GDM1 (cell line): ENCODE measurements at places on chromosomes 7 and 10.

GRCh38 chr10:19003341-19003740 lies 45.3 kb upstream of the MALRD1 start:
- DNase-seq = no peak

DNA sequence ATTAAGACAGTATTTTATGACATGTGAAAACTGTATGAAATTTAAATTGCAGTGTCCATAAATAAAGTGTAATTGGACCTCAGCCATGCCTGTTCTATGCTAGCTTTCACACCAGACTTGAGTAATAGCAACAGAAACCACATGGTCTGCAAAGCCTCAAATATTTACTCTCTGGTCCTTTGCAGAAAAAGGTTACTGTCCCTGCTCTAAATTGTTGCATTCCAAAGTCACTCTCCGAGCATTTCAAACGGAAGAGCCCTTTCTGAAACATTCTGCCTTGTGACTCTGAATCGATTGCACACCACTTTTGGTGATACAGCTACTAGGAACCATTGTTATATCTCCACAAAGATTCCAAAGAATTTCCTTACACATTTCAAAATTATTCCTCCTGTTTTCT lies 81.0 kb upstream of the STK17A start:
- DNase-seq = no peak

GRCh38 chr10:16392531-16393069 lies 44.2 kb upstream of the PTER start:
- DNase-seq = no peak

- DNase-seq = no peak
These were observed 164.7 kb downstream of the SEMA3D start for GRCh38 chr7:85022064-85022697.

GRCh38 chr7:128974241-128974934 lies 36.7 kb downstream of the IRF5 start:
- DNase-seq = no peak
